ENCODE measurements at places on chromosomes 4 and X.

- no peak for DNase-seq
These were observed 163.5 kb upstream of the GYPA start for GRCh38 chr4:144304025-144304424.

DNA sequence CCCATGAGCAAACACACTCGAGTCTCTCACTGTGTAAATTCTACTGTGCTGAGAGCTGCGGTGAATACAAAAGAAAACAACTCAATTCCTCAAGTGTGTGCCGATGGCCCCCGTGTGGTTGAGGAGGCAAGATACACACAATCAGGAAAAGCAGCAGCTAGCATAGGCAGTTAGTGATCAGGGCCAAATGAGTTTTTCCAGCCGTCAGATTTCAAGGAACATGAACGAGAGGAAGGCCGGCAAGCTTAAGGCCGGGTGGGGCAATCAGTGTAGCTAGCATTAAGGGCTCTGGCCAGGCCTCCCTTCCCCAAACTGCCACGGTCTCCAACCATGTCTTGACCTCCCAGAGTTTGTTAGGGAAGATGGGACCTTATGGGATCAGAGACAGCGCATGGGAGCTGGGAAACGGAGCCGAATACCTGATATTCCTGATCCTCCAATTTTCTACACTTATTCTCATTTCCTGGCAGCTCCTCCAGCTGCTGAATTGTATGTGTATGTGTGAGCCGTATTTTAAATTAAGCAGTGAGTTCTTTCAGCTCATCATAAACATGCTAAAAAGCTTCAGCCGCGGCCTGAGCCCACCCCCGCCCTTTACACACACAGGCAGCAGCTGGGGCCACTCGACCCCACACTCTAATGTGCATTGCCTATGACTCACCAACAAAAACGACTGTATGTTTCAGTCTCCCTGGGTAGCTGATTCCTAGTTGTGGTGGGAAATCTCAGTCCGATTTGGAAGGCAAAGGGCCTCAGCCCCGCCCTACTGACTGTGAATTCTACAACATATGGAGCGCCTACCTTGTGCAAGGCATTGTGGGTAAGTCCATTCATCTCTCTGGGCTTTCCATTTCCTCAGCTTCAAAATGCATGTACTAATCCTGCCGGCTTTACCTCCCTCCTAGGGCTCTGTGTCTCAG is 59.9 kb downstream of the RTL9 start:
- DNase-seq = no peak

DNA sequence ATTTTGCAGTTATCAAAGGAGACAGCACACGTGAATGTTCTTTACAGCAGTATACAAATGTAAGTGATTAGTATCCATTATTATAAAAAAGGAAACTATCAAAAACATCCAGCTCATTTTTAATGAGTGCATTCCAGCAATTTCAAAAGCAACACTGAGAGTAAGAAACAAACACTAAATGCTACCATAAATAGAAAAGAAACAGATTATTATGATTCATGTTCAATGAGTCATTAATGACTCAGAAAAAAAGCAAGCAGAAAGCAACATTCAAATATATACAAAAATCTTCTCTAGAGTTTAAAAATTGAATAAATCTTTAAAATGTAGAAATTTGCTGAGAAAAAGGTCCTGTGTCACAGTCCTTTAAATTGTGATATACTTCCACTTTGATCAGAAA is 346.5 kb upstream of the FMR1 start:
- DNase-seq = no peak

DNA sequence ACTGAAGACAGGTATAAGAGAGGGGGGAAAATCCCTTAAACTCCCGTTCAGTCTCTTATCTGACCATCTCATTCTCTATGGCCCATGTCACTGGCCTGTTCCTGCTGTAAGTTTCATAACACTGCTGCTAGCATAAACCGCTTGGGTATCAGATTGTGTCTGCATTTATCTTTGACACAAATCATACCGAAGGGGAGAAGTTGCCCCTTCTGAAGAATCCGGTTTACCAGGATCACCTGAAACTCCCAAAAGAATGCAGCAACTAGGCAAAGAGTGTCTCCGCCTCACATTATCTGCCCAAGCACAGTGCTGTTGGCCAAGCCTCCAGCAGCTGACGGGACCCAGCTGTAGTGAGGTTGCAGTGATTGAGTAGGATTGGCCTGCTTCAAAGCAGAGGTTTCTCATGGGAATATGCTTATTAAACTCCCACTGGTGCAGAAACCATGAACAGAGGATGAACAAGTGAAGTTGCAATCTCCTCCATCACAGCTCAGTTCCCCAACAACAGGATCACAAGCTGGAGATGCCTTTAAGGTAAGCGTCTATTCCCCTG is 71.3 kb upstream of the PUDP start:
- no peak for DNase-seq

All from stimulated activated CD4-positive, alpha-beta T cell treated with anti-CD3 and anti-CD28 coated beads, Interleukin-1b, Interleukin-23, amount 100 ng/mL, for 1 hour (primary cell).